HCT116 (cell line): ENCODE measurements at places on chromosomes 4 and X.

GRCh38 chr4:67288964-67289363 lies 256.3 kb downstream of the CENPC start:
- no peak for DNase-seq

DNA sequence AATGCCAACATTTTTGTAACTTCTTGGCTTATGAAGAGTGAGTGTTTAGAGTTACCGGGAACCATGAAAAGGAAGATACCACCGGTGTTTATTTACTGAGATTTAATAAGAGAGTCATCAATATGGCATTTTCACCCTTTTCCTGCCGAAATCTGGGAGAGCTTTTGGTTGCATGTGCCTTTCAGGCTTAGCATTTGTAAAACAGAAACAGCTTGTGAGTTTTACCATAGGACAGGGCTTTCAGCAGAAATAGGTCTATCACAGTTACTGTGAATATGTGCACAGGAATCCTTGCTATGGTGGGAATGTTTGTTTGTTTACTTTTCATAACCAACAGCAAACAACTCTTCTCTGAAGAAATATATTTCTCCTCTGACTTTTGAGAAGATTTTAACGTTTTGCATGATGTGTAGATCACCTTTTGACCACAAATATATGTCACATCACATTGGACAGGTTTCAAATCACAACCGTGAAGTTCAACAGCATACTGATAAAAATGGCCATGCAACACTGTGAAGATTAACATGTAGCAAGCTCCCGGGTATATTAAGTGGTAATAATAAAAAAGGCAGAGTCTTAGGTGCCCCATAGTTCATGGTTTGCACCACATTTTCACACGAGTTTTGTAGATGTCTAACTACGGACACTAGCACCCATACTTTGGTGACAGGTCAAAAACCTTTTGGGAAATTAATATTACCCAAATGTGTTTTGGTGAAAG lies 21.3 kb downstream of the ARHGAP24 start:
- no peak for DNase-seq

DNA sequence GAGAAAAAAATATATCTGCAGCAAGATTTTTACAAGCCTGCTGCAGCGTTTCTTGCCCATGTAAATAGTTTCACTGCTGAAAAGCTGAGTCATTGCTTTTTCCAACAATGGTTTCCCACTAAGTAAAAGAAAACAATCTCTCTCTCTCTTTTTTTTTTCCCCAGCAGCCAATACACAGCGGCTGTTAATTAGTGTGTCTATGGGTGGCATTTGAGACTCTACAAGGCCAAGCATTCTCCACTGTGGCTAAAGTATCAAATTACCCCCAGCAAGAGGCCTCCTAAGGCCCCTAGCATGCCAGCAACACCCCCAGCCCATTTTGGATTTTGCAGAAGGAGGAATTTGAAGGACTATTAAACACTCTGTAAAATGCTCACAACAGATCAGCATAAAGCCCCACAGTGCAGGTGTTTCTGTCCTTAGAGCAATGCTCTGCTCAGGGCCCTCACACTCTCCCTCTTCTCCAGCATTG lies 837.4 kb downstream of the TRIML1 start:
- no peak for DNase-seq

- DNase-seq, result no peak
Measured at GRCh38 chr4:8411351-8412180, 29.0 kb downstream of the ACOX3 start.

- no peak for DNase-seq
Measured at GRCh38 chr4:54255881-54256280, 26.8 kb downstream of the PDGFRA start.

DNA sequence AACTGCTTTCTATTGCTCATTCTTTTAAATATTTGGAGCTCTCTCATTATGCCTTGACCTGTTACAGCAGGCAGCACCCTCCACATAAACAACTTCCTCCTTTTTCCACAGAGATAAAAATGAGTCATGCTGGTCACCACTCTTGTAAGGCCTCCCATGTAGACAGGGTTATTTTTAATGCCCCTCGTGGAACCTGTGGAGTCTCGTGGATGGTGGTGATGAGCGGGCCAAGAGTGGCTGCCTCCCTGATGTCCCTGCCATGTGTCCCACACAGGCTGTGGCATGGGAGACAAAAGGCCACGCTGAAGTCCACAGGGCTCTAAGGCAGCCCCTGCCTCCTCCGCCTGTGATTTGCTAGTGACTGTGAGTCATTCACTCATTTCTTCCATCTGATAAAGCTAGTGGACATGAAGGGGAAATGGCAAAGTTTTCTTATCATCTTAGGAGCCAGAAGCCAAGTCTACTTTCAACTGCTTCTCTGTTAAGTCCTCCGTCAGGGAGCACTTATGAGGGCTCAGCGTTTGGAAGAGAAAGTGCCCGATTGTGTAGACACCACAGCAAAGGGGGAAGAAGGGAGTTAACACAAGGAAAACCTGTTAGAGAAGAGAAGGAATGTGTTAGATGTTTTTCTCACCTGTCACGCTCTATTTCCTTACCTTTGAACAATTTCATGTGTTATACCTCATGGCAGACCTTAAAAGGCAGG lies 121.6 kb upstream of the FAT1 start:
- DNase-seq, result peak; percentile 92

- DNase-seq, result peak; percentile 79
Measured at GRCh38 chr4:74635490-74636123, 158.7 kb downstream of the BTC start.

- no peak for DNase-seq
Measured at GRCh38 chr4:44674471-44674870, 3.7 kb upstream of the GUF1 start.

DNA sequence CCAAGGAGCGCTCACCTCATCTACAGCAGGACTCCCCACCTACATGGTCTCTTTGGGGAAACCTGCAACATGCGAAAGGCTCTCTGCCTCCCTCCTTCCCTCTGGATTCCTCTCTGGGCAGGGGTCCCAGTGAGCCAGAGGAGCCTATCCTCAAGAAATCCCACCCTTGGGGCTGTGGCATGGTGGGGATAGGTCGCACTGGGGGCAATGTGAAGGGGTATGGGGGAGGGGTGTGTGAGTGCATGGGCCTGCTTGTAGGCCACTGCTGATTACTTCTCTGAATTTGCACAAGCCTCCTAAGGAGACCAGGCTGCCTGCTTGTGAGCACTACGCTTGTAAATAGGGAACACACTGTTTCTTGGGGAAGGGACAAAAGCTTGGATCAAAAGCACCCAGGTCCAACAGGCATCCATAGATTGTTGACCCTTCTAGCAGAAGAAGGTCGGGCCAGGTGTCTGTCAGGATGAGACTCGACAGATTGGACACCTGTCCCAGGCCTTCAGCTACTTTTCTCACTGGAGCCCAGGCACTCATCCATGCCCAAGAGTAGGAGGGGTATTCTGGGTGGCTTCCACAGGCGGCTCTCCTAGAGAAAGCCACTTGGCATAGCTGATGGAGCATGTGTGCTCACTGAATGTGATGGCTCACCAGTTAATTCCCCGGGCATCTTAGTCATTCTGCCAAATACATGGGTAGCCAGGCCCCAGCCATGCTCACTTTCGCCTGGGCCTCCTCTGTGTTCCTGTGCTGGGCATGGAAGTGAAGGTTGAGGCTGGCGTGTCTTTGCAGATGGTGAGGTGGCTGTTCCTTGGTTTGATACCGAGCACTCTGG lies 75.0 kb downstream of the NBDY start:
- no peak for DNase-seq

DNA sequence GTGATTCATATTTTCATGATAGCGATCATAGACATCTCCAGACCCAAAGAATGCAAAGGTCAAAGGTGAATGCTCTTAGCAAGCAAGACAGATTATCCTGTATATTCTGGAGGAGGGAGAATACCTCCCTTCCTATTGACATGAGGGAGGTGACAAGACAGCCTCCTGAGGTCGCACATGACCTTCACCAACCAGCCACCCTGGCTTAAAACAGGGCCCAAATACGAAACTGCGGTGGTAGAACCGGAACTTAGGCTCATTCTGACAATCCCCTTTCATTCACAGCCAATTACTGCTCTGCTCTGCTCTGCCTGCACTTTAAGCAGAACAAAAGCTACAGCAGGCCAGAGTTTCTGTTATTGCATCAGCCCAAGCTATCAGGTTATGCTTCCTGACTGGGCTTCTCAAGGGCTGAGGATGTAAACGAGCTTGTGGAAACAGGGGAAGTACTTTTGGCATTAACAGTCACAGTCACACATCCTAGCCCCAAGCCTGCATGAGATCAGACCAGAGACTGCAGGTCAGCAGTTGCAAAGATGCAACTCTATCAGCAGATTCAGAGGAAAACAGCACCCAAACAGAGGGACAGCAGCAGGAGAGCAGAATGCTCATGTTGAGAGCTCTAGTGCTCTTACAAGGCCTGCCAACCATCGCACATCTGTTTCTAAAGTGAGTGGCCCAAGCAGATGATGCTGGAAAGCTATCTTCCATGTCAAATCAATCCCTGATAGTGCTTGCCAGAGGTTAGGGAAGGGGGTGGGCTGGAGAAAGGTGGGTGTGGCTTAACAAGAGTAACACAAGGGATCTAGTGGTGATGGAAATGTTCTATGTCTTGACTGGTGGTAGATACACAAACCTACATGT lies 51.3 kb upstream of the MAP3K15 start:
- no peak for DNase-seq

- DNase-seq, result no peak
Measured at GRCh38 chr4:150150629-150151062, 72.4 kb downstream of the DCLK2 start.

- no peak for DNase-seq
Measured at GRCh38 chr4:177485528-177485927, 43.3 kb upstream of the AGA start.

- no peak for DNase-seq
Measured at GRCh38 chr4:119731146-119731742, 102.6 kb upstream of the PDE5A start.

GRCh38 chr4:74230902-74231499 lies 73.1 kb downstream of the MTHFD2L start:
- DNase-seq, result no peak

DNA sequence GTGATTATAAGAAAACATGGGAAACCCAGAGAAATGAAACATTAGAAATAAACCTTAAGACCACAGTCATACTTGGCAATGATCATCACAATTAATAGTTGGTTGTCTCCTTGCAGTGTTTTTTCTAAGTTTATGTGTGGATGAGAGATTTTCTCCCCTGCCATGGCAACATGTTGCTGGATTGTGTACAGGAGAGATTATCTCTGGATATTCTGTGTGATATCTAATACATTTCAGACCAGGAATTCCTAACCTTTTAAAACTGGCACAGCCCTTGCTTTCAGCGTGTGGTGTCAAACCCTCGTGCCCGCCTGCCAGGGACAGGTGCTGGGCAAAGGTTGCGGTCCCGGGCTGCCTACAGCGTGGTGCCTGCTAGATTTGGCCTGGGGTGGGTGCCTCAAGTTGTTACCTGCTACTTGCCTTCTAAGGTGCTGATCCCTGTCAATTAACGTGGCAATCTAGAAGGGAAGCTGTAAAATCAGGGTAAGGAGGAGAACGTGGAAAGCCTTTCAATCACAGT lies 100.5 kb downstream of the TMEM131L start:
- no peak for DNase-seq

DNA sequence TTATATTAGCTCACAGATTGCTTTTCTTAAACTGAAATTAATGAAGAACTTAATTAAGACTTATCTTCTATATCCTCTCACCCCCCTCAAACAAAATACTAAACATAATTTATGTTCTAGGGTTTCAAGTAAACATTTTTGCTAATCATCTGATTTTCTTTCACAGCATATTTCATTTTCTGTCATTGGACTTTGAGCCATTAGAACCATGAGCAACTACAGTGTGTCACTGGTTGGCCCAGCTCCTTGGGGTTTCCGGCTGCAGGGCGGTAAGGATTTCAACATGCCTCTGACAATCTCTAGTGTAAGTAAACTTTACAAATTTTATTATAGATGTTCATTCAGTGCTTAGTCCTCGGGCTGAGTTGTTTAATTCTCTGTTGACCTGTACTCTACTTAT lies 3.3 kb downstream of the PDLIM5 start:
- no peak for DNase-seq

DNA sequence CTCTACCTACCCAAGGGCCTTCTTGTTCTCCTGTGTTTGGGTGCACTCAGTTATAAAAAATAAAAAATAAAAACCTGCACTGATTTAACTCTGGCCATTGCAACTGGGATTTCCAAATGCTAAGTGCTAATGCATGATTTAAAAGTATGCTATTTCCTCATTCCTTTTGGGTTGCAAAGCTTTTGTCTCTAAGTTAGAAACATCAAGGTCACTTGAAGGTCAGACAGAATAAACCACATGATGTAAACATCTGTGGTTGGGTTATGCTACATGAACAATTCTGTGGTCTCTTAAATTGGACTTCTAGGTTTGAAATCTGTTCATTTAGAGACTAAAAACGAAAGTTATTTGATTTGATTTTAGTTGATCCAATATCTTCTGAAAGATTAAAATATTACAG lies 1547.4 kb upstream of the TENM3 start:
- no peak for DNase-seq

DNA sequence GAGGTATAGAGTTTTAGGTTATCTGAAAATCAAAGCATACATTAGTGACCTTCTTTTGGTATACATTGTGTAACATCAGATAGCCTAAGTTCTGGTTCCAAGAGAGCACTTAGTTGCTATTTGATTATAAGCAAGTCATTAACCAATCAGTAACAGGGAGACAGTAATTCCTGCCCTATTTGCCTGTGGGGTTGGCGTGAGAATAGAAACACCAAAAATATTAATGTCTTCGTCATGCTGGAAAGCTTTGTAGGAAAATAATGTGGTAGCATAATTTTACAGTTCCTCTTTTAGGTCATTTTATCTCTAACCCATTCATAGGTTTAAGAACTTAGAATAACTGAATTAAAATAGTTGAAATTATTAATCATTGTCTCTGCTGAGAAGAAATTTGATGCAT lies 37.8 kb downstream of the NPNT start:
- no peak for DNase-seq

- DNase-seq, result no peak
Measured at GRCh38 chr4:5158825-5159224, 107.5 kb downstream of the STK32B start.

DNA sequence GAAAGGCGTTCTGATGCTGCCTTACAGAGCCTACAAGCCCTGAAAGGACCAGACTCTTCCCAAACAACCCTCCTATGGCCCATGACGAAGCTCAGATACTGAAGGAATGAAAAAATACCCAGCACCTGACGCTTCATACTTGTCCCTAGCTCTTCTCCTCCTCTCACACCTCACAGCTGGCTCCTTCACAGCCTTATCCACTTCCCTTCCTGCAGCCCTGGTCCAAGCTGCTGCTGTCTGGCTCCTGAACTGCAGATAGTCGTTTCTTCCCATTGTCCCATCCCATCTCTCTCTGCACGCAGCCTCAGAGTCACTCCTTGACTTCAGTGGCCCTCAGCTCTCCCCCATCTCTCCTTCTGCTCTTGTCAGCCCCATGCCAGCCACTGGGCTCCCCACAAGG lies 56.6 kb downstream of the FAM193A start:
- no peak for DNase-seq

DNA sequence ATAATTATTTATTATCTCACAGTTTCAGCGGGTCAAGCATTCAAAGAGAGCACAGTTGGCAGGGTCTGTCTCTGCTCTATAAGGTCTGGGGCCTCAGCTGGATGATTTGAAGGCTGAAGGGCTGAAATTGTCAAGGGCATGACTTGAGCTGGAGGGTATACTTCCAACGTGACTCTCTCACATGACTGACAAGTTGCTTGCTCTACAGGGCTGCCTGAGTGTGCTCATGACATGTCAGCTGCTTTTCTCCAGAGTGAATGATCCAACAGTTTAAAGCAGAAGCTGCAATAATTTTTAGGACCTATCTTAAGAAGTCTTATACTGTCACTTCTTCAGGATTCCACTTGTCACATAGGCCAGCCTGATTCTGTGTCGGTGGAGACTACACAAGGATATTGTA lies 51.2 kb downstream of the TIGD2 start:
- no peak for DNase-seq
